ENCODE measurements at places on chromosomes 5 and 9. TPM values are rescaled to one million over a fixed set of nuclear protein-coding genes. Genes with fewer than 3 reads are reported as not detected.

- H3K4me1 ChIP-seq: peaks cover 14% of the 10 kb centered on the region
- no peaks in the 10 kb centered on the region for H3K27me3 ChIP-seq
- no peak for DNase-seq
- peaks cover 3% of the 10 kb centered on the region for H3K36me3 ChIP-seq
These were observed 59.1 kb downstream of the BARX1 start for GRCh38 chr9:93896093-93896492.

GRCh38 chr5:157456301-157456700, 3.7 kb upstream of the NIPAL4 start:
- peaks cover 15% of the 10 kb centered on the region for H3K4me1 ChIP-seq
- H3K36me3 ChIP-seq: no peaks in the 10 kb centered on the region
- peaks cover 33% of the 10 kb centered on the region for H3K27me3 ChIP-seq
- no peak overlapping the region for H3K4me3 ChIP-seq
- no peak overlapping the region for H3K27ac ChIP-seq

DNA sequence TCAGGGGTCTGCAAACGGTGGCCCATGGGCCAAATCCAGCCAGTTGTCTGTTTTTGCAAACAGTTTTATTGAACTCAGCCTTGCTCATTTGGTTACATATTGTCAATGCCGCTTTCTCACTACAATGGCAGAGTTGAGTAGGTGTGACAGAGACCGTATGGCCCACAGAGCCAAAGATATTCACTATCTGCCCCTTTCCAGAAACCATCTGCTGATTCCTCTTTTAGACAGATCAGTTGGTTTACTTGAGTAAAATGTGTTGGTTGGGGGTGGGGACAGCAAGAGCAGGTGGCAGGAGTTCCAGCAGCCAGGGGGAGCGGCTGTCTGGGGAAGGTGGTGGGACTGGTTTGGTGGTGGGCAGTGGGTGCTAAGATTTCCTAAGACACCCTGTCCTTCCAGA, 54.8 kb downstream of the COL27A1 start:
- DNase-seq: no peak
- no peaks in the 10 kb centered on the region for H3K36me3 ChIP-seq
- no peaks in the 10 kb centered on the region for H3K4me1 ChIP-seq
- no peak overlapping the region for H3K4me3 ChIP-seq

DNA sequence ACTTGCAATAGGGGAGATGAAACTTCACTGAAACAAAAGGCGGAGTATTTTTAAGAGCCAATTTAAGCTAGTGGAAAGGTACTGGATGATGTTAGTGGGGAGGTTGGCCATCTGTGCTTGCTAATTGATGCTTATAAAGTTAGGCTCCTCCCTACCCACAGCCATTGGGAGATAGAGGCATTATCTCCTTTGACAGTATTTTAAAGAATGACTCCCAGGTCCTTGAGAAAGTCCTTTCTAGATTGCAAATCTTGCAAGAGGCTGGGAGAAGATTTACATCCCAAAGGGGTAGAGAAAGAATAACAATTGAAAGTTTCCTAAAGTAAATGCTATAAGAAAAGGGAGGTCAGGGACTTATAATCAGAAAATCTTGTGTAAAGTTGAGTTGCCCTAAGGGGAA, 282.6 kb downstream of the BRINP1 start:
- DNase-seq: no peak
- no peak overlapping the region for H3K4me3 ChIP-seq
- peaks cover 1% of the 10 kb centered on the region for H3K36me3 ChIP-seq
- H3K4me1 ChIP-seq: no peaks in the 10 kb centered on the region
- H3K27ac ChIP-seq: no peak overlapping the region

- no peaks in the 10 kb centered on the region for H3K36me3 ChIP-seq
- H3K4me3 ChIP-seq: no peak overlapping the region
- no peak overlapping the region for H3K27ac ChIP-seq
These were observed 142.0 kb downstream of the EGFLAM start for GRCh38 chr5:38400365-38400764.

DNA sequence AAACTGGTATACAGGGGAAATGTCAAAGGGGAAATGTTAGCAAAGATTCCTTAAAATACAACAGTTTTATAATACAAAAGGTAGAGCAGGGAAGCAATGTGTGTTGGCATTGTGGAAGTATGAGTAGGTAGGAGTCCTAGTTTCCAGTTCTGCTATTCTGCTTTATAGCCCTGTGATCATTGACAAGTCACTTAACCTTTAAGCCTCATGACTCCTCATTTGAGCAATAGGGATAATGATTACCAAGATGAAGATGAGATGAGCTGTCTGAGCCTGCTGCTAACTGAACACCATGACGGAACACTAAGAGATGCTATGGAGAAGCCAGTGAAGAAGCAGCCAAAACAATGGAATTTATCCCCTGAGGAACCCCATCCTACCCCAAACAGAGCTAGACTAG, 251.7 kb downstream of the PAPPA start:
- no peaks in the 10 kb centered on the region for H3K4me1 ChIP-seq
- DNase-seq: no peak
- H3K27ac ChIP-seq: no peak overlapping the region
- no peaks in the 10 kb centered on the region for H3K36me3 ChIP-seq

DNA sequence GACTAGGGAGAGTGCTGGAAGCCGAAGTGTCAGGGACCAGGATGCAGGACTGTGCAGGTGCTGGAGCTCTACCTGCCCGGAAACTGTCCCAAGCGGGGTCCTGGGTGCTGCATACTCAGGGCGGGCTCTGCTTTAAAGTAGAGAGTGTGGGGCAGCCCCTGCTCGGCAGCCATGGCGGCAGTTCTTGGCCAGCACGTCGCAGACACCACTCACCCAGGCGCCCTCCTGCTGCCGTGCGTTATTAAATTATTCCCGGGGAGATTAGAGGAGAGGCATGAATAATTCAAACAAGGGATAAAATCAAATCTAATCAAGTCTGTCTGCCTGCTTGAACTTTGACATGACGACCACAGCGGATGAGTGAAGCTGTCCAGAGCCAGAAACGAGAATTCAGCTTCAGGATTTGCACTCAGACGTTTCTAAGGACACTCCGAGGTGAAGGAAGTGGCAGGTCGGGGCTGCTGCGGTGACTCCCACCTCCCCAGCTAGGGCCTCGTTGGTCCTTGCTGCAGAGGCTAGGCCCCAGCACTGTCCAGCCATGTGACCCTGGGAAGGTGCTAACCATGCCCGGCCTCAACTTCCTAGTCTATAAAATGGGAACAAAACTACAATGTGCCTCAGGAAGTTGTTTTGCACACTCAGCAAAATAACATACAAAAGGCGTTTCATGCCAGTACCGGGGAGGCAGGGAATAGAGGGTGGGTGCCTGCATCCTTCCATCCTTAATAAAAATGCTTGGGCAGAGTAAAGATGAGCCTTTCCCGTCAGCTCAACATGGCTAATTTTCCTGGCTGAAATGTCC, 91.3 kb upstream of the ADAMTS2 start:
- no peak for DNase-seq
- no peak overlapping the region for H3K4me3 ChIP-seq
- H3K36me3 ChIP-seq: peaks cover 2% of the 10 kb centered on the region
- H3K27ac ChIP-seq: no peak overlapping the region
- H3K27me3 ChIP-seq: no peaks in the 10 kb centered on the region

DNA sequence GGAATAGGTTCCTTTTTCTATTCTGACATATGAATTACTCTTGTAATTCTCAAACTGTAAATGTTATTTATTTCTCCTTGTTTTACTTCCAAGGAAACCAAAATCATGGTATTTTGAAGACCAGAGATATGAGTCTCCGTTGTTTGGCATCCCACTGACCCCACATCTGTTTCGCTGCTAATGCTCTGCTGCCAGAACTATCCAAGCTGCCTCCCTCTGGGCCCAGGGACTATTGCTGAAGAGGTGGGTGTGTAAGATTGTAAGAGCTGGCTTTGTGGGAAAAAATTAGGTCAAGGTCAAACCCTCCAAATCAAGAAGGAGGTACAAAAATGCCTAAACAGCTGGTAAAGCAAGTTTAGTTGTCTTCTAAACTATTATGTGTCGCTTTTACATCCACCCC, 129.4 kb upstream of the MYO10 start:
- H3K36me3 ChIP-seq: no peaks in the 10 kb centered on the region
- H3K27me3 ChIP-seq: no peaks in the 10 kb centered on the region
- H3K4me3 ChIP-seq: no peak overlapping the region
- no peaks in the 10 kb centered on the region for H3K4me1 ChIP-seq
- no peak for DNase-seq

- no peaks in the 10 kb centered on the region for H3K36me3 ChIP-seq
- no peak for DNase-seq
- no peaks in the 10 kb centered on the region for H3K4me1 ChIP-seq
- H3K27me3 ChIP-seq: no peaks in the 10 kb centered on the region
These were observed 31.6 kb downstream of the TAF11L14 start for GRCh38 chr5:17665836-17666235.

- peaks cover 3% of the 10 kb centered on the region for H3K27me3 ChIP-seq
- H3K4me1 ChIP-seq: no peaks in the 10 kb centered on the region
- no peak overlapping the region for H3K27ac ChIP-seq
- H3K4me3 ChIP-seq: no peak overlapping the region
These were observed 133.3 kb downstream of the MACROH2A1 start for GRCh38 chr5:135265497-135266302.

GRCh38 chr5:6578676-6579343, 54.0 kb downstream of the NSUN2 start:
- H3K4me3 ChIP-seq: no peak overlapping the region
- DNase-seq: no peak
- peaks cover 31% of the 10 kb centered on the region for H3K27me3 ChIP-seq
- no peak overlapping the region for H3K27ac ChIP-seq
- H3K4me1 ChIP-seq: peaks cover 1% of the 10 kb centered on the region
- H3K36me3 ChIP-seq: no peaks in the 10 kb centered on the region

GRCh38 chr9:131545003-131545785, at the start of gene PRRT1B:
Gene PRRT1B (plus strand): TSS chr9:131545523. CDS start chr9:131545616, 93 bp downstream.
- no peak for DNase-seq
- H3K27me3 ChIP-seq: peaks cover 40% of the 10 kb centered on the region

DNA sequence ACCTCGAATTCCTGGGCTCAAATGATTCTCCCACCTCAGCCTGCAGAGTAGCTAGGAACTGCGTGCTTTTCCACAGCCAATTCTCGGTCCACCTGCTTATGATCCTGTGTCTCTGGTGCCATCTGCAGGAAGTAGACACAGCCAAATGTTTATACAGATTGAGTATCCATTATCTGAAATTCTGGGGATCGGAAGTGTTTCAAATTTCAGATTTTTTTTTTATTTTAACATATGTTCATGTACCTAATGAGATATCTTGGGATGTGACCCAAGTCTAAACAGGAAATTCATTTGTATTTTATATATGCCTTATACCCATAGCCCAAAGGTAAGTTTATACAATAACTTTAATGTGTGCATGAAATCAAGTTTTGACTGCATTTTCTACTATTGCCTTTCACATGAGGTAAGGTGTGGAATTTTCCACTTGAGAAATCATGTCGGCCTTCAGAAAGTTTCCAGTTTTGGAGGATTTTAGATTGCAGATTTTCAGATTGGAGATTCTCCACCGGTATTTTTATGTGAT, 89.5 kb downstream of the ESM1 start:
- peaks cover 8% of the 10 kb centered on the region for H3K4me1 ChIP-seq
- peak overlapping the region; percentile 58 for H3K4me3 ChIP-seq
- H3K27ac ChIP-seq: no peak overlapping the region
- peaks cover 65% of the 10 kb centered on the region for H3K27me3 ChIP-seq
- H3K36me3 ChIP-seq: peaks cover 2% of the 10 kb centered on the region

DNA sequence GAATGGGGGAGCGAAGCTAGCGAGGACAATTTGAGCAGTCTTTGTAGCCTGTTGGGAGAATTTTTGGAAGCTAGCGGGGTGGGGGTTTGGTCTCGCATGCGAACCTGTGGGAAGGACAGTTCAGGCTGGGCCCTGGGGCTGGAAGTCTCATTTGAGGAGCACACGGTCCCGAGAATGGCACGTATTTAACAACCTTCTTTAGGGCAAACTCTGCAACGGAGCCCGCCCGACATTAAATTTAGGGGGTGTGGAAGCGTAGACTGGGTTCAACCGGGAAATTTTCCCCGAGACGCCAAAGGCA, 35.2 kb upstream of the NFIB start:
- H3K27me3 ChIP-seq: peaks cover 59% of the 10 kb centered on the region
- no peaks in the 10 kb centered on the region for H3K36me3 ChIP-seq
- no peak overlapping the region for H3K27ac ChIP-seq
- no peak for DNase-seq
- peaks cover 12% of the 10 kb centered on the region for H3K4me1 ChIP-seq
- peak overlapping the region; percentile 66 for H3K4me3 ChIP-seq

DNA sequence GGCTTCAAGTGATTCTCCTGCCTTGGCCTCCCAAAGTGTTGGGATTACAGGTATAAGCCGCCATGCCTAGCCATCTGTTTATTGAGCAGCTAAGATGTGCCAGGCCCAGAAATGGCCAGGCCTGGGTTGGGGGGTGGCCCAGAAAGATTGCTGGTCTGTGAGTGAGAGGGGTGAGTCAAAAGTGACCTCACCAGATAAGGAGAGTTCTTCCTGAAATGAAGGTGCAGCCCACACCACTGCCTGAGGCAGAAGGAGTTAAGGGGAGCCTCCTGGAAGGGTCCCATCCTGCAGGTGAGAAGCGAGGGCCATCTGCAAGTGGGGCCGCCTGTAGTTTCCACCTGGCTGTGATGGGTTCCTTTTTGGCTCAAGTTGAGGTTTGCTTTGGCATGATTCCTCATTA, 96.9 kb upstream of the KLF4 start:
- H3K27me3 ChIP-seq: peaks cover 18% of the 10 kb centered on the region
- no peak overlapping the region for H3K4me3 ChIP-seq
- H3K4me1 ChIP-seq: peaks cover 6% of the 10 kb centered on the region
- no peak overlapping the region for H3K27ac ChIP-seq
- H3K36me3 ChIP-seq: no peaks in the 10 kb centered on the region

- H3K27ac ChIP-seq: no peak overlapping the region
- H3K36me3 ChIP-seq: no peaks in the 10 kb centered on the region
- no peak for DNase-seq
These were observed 51.1 kb upstream of the SH3PXD2B start for GRCh38 chr5:172505403-172505759.

- no peaks in the 10 kb centered on the region for H3K36me3 ChIP-seq
- no peak overlapping the region for H3K27ac ChIP-seq
- no peaks in the 10 kb centered on the region for H3K27me3 ChIP-seq
- no peaks in the 10 kb centered on the region for H3K4me1 ChIP-seq
These were observed 244.1 kb downstream of the KIAA0825 start for GRCh38 chr5:94374336-94374735.

Gene INSL6
- not detected for total RNA-seq

Gene MTX3
- total RNA-seq: 33.1 TPM

Gene STING1
- 230 TPM for total RNA-seq

Gene PCDHA4
- not detected for total RNA-seq

Gene ABO
- total RNA-seq: not detected

Gene SHLD3
- 2.7 TPM for total RNA-seq

Gene CYSRT1
- total RNA-seq: 1.0 TPM

Gene UNC5A
- not detected for total RNA-seq

Gene CAMK2A
- total RNA-seq: not detected

Gene MLLT3
- total RNA-seq: 47.5 TPM

Gene C5orf15
- 22.8 TPM for total RNA-seq

Gene PRRX2
- 6.1 TPM for total RNA-seq

Gene FGD3
- 66.2 TPM for total RNA-seq

Gene TLR4
- total RNA-seq: 0.05 TPM

All from activated T-cell treated with anti-CD3 and anti-CD28 coated beads, Interleukin-2, amount 50 U/mL, for 72 hours (primary cell).